ENCODE measurements at places on chromosomes 5 and 9. TPM values are rescaled to one million over a fixed set of nuclear protein-coding genes. Genes with fewer than 3 reads are reported as not detected.

The CATSPER3 gene
- total RNA-seq: 0.49 TPM

The DBH gene
- total RNA-seq: not detected

The PTGES2 gene
- total RNA-seq: 94.4 TPM

The RPL12 gene
- total RNA-seq: 2,778 TPM

The MCTP1 gene
- 8.9 TPM for total RNA-seq

The POU5F2 gene
- total RNA-seq: not detected

The TAL2 gene
- not detected for total RNA-seq

The ENTR1 gene
- 81.2 TPM for total RNA-seq

The PCDHGA10 gene
- 0.03 TPM for total RNA-seq

The STPG3 gene
- not detected for total RNA-seq

The PCDHGA3 gene
- total RNA-seq: 0.02 TPM

The GKAP1 gene
- total RNA-seq: 7.0 TPM

The C5orf46 gene
- not detected for total RNA-seq

The SPATA9 gene
- 0.13 TPM for total RNA-seq

The CCL28 gene
- total RNA-seq: 0.31 TPM

The MAMDC4 gene
- total RNA-seq: 1.8 TPM

The ADAMTS6 gene
- 0.11 TPM for total RNA-seq

The PTPN3 gene
- 13.5 TPM for total RNA-seq

The FGD3 gene
- 0.23 TPM for total RNA-seq

The CKMT2 gene
- not detected for total RNA-seq

The C9orf153 gene
- not detected for total RNA-seq

The ADRA1B gene
- 8.1 TPM for total RNA-seq

The GAPT gene
- not detected for total RNA-seq

The TSSK1B gene
- total RNA-seq: not detected

The PTGER4 gene
- total RNA-seq: 0.89 TPM

The ANKRD34B gene
- not detected for total RNA-seq

The ERBIN gene
- total RNA-seq: 35.7 TPM

The MELK gene
- 79.5 TPM for total RNA-seq

The ARSI gene
- 44.0 TPM for total RNA-seq

The ZFP62 gene
- 7.4 TPM for total RNA-seq

The SCGB3A2 gene
- not detected for total RNA-seq

The SLC25A2 gene
- total RNA-seq: not detected

The KIF12 gene
- 2.2 TPM for total RNA-seq

The IRX2 gene
- 1.7 TPM for total RNA-seq

The SLC31A2 gene
- 6.7 TPM for total RNA-seq

The PCDHB4 gene
- 0.03 TPM for total RNA-seq

The OXCT1 gene
- 3.4 TPM for total RNA-seq

The ALDH7A1 gene
- total RNA-seq: 75.3 TPM

Measured in A549 treated with DMSO at 1 μM for 4 hours (cell line).